CD4-positive, alpha-beta memory T cell (primary cell): ENCODE measurements at places on chromosomes 1 and 21.

- DNase-seq = no peak
Measured at GRCh38 chr1:205993068-205993467, 10.1 kb downstream of the RAB7B start.

- no peak for DNase-seq
Measured at GRCh38 chr21:45001134-45002095, 61.6 kb downstream of the SLX9 start.

DNA sequence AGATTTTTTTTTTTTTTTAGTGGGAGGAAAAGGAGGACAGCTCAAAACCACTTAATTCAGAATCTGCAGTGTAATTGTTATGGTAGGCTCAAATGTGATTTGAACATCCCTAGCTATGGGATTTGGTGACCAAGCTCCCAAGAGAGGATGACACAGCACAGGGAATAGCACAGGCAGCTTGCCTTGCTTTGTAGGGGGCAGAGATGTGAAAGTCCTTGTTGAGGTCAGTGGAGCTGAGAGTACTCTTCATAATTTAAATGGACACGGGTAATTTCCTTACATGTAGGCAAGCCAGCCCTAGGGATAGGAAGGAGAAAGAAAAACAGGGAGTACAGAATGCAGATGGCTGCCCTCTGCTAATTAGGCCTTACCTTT lies 3.2 kb upstream of the UCK2 start:
- DNase-seq = no peak

DNA sequence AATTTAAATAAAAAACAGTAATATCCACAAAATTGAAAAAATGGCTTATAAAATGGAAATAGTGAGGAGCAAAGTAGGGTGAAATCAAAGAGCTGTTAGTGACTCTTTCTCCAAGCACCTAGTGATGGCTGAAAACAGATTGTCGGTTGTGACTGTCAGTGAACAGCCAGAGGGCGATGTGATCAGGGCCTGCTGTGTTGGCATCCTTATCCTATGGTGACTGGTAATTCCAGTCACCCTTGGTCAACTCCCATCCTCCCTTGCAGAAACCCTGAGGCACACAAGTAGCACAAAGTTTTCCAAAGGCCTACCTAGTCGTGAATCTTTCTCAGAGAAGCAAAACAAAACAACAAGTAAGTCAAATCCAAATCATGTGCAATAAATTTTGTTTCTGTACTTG lies 599.8 kb upstream of the CXADR start:
- DNase-seq = no peak

DNA sequence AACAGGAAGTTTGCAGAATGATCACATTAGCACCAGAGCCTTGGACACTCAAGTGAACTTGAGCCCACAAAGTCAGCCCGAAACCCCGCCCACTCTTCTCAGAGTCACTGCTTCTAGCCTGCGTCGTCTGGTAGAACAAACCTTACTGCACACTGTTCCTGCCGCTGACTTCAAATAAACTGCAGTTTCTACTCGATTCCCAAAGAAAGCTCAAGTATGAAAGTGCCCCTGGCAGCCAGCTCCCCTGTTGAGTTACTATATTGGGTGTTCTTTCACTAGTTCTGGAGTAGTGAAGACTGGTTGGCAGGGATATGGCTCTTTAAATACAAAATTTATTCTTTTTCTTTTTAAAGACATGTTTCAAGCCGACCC lies 164.7 kb downstream of the GALNT2 start:
- DNase-seq = no peak
